ENCODE measurements at places on chromosomes 7 and 10.

- no peak for DNase-seq
Measured at GRCh38 chr7:2841907-2842306, 2.2 kb downstream of the GNA12 start.

DNA sequence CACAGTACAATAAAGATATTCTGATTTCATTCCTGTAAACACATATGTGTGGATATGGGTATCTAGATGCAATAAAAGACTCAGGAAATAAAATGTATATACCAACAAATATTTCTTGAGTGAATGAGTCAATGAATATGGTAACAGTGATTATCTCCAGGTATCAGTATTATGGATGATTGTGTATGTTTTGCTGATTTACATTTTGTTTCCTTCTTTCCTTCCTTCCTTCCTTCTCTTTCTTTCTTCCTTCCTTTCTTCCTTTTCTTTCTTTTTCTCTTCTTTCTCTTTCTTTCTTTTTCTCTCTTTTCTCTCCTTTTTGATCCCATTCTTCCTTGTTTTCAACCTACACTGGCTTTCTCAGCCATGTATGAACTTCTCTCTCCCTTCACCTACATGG, 85.3 kb upstream of the DLX6 start:
- no peak for DNase-seq

DNA sequence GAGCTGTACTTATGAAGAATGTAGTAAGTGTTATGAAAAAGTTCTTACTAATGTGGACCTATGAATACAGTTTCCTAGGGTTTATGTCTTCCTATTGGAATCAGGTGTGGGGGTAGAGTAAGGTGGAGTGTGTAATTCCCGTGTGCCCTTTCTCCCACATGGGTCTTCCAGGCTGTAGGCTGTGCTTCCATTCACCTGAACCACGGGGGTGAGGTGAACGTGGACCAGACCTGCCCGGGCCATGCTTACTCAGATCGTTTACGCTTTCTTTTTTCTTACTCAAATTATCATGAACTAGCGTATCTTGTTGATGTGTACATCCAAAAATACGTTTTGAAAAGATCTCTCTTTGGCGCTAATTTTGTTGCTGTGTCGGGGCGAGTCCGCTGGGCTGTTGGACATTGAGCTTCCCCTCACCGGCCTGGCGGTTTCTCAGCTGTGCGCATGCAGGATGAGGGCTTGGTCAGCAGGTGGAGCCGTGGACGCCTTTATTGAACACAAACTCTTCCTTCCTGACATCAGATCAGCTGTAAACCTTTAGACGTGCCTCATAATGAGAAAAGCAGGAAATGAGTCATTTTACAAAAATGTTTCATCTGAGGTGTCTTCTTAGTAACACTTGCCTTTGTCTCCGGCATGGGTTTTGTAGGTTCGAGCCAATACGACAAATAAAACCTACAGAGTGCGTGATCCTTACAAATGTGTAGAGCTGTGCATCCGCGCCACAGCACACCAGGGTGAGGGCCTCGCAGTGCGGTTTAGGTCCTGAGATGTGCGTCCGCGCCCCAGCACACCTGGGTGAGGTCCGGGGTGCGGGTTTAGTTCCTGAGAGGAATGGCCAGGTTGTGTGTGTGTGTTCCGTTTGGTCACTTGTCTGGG, 53.8 kb downstream of the WDR37 start:
- no peak for DNase-seq

- no peak for DNase-seq
Measured at GRCh38 chr10:109205929-109206585, 717.3 kb downstream of the XPNPEP1 start.

DNA sequence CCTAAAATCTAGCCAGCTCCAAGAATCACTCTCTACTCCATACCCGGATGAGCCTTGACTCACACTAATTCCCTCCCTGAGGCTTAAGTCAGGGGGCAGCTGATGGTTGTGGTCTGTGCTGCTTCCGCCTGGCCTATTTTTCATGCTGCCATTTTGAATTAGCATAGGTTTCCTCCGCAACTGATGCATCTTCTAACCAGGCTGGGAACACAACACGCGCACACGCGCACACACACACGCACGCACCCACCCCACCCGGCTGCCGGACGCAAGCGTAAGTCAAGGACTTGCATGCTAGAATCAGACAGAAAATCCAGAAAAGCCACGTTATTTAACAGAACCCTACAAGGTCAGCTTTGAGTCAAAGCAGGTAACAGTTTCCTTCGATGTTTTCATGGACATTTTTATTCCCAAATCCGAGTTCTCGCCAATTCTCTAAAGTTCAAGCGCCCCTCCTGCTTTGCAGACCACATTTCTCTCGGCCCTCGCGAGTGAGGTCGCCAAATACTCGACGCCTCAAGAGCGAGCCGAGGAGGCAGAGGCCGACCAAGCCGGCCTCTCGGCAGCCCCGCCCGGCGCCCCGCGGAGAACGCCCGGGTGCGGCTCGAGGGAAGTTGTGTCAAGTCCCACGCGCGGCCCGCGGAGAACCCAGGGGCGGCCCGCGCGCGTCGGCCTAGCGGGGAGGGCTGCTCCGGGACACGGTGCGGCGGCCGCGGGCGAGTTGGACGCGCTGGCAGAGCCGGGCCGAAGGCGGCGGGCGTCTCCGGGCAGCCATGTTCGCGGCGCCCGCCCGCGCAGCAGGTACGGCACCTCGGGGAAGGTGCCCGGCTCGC, 961 bp downstream of the SCRN1 start:
- no peak for DNase-seq

GRCh38 chr7:36928311-36928710, 204.0 kb upstream of the AOAH start:
- DNase-seq: no peak

DNA sequence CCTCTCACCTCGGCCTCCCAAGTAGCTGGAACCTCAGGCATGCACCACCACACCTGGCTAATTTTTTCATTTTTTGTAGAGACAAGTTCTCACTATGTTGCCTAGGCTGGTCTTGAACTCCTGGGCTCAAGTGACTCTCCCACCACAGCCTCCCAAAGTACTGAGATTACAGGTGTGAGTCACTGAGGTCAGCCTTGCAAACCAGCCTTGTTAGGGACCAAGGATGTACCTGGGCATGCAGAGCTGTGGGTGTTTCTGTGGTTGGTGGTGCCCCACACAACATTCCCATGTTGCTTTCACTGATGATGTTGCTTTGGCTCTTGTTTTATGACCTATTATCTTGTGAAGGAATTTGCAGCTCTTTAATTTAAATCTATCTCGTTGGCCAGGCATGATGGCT, 54.8 kb downstream of the OTUD1 start:
- DNase-seq: no peak
